ENCODE measurements at places on chromosomes 12 and 14.

GRCh38 chr12:30269496-30269895 lies 426.2 kb downstream of the IPO8 start:
- no peak for DNase-seq

GRCh38 chr12:12883369-12884001 lies 7.9 kb upstream of the GPRC5A start:
- DNase-seq: no peak

- DNase-seq: no peak
Measured at GRCh38 chr14:32256576-32256975, 53.5 kb upstream of the RNU6-8 start.

GRCh38 chr12:67512061-67512460 lies 136.5 kb upstream of the DYRK2 start:
- no peak for DNase-seq

DNA sequence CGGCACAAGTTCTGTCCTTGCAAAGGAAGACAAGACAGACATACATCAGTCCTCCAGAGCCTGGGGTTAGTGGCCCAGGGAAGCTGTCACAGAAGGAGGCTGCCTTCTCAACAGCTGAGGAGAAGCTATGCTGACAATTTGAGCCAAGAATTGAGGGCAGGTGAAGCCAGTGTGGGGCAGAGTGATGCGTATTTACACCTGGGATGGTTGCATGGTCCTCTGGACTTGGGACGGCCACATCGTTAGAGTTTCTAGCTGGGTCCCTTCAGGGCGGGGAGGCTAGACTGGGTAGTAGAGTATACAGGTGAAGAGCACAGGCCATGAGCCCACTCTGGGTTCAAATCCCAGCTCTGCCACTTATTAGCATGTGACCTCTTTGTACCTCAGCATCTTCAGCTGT lies 16.5 kb downstream of the KRT85 start:
- no peak for DNase-seq

GRCh38 chr12:14167005-14167628 lies 185.7 kb upstream of the GRIN2B start:
- DNase-seq: peak; percentile 69
